ENCODE measurements at places on chromosomes 6 and 20.

DNA sequence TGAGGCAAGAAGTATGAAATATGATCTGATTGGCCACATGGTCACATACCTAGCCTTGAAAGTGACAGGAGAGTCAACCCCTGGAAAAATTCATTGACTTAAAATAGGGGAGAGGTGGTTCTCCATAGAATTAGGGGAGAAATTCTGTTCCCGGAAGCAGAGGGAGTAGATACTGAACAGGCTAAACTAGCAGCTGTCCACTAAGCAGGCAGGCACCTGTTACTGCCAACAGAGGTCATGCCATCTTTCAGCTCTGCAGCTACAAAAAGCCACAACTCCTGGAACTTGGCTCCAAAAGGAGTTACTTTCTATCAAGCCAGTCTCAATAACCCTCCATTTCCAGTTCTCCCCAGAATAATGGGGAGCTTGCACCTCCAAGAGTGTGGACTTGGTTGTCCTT, 352.5 kb downstream of the MAFB start:
- no peak for DNase-seq

GRCh38 chr6:23184351-23184750, 615.0 kb downstream of the HDGFL1 start:
- no peak for DNase-seq

GRCh38 chr20:44770484-44771171, 25.0 kb downstream of the KCNK15 start:
- no peak for DNase-seq

DNA sequence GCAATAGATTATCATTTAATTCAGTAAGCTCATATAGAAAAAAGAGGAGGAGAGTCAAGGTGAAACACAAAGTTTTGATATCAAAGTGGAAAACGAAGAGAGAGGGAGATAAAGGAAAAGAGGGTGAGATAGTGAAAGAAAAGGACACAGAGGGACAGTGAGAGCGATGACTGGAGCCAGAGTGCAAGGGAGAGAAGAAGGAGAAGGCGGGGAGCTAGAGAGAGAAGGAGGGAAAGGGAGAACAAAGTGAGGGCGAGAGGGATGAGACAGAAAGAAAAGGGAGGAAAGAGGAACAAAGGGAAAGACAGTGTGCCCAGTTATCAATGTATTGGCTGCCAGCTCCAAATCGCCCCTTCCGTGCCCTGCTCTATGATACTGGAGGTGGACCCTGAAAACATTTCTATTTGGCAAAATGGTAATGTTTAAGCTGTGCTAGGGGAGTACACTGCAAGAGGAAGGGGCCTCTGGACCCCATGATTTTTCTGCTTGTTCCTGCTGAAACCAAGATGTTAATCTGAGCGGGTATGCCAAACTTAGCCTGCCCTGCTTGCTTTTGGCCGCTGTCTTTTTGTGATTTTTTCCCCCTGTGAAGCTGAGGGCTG, 27.8 kb downstream of the GPX5 start:
- DNase-seq = no peak

DNA sequence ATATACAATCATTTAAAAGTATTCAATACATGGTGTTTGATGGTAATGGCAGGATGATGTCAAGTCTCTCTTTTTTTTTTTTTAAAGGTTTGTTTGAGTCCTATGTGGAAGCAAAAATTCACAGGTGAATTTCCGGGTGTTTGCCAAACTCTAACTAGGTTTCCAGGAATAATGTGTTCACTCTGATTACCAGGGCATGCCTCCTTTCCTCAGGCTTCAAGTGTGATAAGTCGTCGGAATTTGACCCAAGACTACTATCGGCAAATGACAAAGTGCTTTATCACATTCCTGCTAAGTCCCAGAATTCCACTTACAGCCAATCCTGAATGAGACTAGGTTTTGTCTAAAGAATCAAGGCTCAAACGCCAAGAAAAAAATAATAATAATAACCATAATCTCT, 7.3 kb downstream of the OARD1 start:
- no peak for DNase-seq

Data from nucleus accumbens (tissue), 56 donors.